Astrocyte of the spinal cord (primary cell): ENCODE measurements at places on chromosomes 3 and 15.

GRCh38 chr3:35257641-35258040, 381.7 kb upstream of the ARPP21 start:
- DNase-seq: no peak

DNA sequence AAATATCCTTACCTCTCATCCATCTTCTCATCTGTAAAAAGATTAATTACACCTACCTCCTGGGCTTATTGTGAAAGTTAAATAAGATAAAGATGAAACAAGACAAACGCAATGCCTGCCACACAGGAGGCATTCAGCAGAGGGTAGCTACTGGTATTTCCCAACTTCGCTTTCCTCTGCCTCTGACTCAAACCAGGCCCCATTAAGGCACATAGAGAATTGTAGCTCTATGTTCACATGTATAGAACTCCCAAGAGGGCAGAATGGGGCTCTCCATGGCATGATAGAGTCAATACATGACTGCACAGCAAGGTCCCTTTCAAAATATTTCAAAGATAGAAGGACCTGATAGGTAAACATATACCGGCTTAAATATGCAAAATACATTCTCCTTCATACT, 1.4 kb downstream of the LYSMD2 start:
- DNase-seq: no peak

GRCh38 chr3:8329598-8329997, 172.0 kb upstream of the LMCD1 start:
- no peak for DNase-seq

- peak; percentile 8 for DNase-seq
Observed at GRCh38 chr15:66006986-66007385, 137.7 kb downstream of the RAB11A start.

DNA sequence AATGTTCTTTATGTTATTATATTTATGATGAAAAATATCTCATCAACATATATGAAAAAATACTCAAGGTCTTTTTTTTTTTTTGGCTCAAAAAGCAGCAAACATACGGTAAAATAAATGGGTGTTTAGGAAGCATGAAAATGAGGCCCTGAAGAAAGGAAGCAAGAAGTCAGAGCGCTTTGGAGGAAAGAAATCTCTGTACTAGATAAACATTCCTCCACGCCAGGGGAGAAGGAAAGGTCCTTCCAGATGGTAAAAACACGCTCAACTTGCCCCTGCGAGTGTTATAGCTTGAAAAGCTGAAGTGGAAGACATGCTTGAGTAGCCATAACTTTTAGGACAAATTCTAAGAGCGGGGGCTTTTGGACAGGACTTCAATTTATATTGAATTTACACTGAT, 52.9 kb downstream of the FEM1B start:
- peak; percentile 56 for DNase-seq

GRCh38 chr15:52290800-52291199, 4.8 kb downstream of the MYO5C start:
- DNase-seq: no peak

- DNase-seq: no peak
Observed at GRCh38 chr3:195794708-195795107, 17.0 kb downstream of the MUC4 start.

DNA sequence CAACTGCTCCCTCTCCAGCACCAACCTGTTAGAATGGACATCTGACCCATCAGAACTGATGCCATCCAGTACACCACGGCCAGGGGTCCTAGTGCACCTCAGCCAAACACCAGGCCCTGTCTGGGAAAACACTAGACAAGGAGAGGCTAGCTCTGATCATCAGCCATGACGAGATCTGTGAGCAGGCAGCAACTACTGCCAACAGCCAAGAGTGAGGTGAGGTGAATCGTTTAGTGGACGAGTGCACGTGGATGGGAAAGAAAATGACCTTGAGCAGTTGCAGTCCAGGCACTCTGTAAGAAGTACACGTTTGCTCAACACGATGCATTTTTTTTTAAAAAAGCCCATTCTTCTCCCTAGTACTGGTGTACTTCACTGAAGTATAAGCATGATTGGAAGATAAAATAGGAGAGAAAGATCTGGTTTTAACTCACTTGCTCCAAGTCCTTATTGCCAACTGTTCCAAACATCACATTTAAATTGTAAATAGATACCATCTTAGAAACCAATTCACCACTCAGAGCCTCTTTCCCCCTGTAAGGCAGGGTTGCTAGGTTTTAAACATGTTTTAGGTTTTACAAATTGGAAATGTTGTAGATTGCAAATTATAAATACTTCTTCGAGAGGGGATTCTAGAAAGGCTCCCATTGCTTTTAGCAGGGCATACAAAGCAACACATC, 5.7 kb downstream of the ST8SIA2 start:
- DNase-seq: no peak

DNA sequence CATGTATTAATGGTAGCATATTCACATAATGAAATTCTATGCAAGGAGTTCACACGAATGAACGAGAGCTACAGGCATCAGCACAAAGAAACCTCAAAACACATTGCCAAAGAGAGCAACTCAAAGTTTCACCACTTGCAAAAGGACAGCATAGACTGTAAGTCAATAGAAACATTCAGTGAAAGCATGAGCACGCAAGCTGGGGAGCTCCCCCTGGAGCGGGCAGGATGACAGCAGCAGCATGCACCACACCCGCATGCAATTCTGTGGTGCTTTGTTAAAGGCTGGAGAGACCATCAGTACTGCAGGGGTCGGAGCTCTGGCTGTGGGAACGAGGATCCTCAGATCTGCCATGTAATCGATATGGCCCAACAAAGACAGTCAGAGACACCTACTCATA, 18.7 kb downstream of the OCA2 start:
- DNase-seq: no peak

- peak; percentile 16 for DNase-seq
Observed at GRCh38 chr3:44555723-44556122, 730 bp downstream of the ZKSCAN7 start.

GRCh38 chr3:35785234-35785888, 146.0 kb downstream of the ARPP21 start:
- no peak for DNase-seq

DNA sequence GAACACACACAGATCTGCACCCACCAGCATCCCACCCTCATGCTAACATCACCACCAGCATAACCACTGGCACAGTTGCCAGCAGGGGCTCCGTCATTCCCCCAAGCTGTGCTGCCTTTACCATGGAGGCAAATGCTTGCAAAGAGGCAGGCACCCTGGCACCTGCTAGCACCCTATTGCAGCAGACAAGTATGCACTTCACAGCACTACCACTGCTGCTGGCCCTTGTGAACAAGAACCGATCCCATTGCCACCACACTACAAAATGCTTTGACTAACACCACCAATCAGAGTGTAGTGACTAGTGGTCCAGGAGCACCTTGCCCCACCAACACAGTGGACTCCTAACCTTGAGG, 862.2 kb upstream of the DPPA4 start:
- no peak for DNase-seq

DNA sequence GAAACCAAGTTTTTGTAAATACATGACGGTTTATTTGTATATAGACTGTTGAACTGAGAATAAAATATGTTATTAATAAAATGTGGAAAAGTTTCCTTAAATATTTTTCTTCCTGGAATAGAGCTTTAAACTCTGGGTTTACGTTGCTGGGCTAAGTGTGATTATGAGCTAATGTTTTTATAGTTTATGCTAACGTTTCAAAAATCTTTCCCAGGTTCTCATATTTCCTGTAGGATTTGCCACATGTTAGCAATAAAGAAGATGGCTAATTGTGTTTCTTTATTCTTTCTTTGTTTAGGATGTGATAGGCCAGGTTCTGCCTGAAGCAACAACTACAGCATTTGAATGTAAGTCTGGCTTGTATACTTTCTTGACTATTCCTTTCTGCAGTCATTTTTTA, 7.2 kb downstream of the MAP2K5 start:
- no peak for DNase-seq

DNA sequence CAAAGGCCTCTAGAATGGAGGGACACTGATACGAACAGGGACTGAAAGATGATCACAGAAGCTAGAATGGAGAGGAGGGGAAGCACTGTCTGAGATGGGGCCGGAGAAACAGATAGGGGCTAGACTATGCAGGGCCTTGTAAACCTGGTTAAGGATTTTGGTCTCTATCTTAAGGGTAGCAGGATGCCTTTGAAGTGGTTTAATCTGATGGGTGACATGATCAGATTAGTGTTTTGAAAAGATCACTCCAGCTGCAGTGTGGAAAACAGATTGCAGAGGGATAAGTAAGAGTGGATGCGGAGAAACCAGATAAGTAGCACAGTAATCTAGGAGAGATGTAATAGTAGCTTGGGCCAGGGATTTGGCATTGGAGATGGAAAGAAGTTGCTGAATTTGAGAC, 108.1 kb downstream of the RSRC1 start:
- DNase-seq: no peak

DNA sequence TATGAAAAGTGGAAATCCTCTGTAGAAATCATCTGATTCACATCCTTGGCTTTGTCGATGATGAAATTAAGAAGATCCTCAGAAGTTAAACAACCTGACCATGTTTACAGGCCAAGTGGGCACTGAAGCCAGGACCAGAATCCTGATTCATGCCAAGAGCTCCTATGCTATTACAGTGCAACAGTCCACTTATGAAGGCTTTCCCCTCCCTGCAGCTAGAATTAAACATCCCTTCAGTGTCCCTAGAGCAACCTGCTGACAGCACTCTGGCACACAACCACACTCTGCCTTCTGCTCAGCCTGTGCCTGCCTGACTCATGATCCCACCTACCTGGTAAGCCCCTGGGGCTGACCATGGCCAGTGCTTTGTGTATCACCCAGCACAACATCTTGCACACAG, 33.8 kb downstream of the TXNRD3 start:
- peak; percentile 27 for DNase-seq

DNA sequence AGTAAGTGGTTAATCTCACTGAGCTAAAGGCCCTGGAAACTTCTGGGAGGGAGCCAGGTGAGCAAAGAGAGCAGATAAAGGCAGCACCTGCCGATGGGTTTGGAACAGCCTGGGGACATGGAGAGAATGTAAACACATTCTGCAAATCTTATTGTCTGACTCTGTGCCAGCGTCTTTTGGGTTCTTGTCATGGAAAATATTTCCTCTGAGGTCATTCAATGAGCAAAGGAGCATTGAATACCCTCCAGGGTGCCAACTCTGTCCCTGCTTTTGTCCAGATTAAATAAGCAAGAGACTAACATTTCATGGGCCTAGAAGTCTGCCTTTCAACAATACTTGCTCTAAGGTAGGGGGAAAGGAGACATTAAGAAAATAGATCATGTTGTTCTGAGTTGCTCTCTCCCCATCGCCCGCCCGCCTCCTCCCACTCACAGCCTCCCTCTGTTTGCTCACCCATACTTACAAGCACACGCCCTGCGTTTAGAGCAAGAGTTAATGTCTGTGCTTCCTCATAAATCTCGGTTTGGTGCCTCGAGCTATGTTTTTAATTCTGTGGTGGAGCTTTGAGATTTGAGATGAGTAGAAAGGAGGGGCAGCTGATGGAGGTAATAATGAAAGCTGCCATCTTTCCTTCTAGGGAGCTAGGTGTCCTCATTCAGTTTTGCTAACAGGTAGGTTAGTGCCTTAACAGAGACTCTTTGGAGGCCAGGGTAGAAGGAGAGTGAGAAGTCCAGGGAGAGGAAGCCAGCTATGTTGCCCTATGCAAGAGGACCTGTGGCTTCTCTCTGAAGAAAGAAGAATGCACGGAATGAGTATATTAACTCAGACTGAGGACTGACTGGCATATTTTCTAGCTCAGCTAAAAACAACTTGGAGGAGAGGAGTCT, 132.9 kb downstream of the TPRG1 start:
- DNase-seq: peak; percentile 54

DNA sequence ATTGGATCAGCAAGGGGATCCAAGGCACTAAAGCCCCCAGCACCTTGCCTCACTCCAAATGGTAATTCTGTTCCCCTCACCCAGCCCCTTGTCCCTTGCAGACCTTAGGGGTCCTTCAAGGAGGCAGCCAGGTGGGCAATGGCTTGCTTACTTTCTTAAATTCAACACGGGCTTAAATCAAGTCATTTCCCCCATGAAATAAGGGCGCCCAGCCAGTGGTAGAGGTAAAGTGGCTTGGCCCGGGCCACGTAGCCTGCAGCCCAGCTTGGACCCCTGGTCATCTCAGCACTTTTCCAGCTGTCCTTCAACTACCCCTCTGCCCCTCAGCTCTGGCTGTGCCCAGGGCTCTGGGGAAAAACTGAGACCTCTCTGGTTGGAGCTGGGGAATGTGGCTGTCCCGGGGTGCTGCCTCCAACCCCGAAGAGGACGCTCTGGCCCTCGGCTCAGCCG, 1.2 kb downstream of the PSTPIP1 start:
- DNase-seq: no peak

GRCh38 chr3:168883145-168883544, 780.4 kb downstream of the MECOM start:
- DNase-seq: no peak

DNA sequence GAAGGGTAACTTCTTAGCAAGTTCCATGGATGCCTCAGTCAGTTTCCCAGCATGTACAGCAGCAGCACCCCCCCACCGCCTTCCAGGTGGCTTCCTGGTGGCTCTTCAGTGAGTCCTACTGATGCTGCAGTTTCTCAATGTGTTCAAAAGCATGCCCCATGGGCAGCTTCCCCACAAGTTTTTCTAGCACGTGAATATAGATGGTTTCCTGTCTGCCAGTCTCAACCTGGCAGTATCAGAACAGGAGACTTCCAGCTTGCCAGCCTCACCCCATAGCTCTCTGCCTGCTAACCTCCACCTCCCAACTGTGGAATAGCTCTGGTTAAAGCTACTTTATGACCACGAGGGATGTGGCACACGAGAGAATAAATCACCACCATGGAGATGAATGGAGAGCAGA, 188.3 kb upstream of the SLCO3A1 start:
- no peak for DNase-seq

DNA sequence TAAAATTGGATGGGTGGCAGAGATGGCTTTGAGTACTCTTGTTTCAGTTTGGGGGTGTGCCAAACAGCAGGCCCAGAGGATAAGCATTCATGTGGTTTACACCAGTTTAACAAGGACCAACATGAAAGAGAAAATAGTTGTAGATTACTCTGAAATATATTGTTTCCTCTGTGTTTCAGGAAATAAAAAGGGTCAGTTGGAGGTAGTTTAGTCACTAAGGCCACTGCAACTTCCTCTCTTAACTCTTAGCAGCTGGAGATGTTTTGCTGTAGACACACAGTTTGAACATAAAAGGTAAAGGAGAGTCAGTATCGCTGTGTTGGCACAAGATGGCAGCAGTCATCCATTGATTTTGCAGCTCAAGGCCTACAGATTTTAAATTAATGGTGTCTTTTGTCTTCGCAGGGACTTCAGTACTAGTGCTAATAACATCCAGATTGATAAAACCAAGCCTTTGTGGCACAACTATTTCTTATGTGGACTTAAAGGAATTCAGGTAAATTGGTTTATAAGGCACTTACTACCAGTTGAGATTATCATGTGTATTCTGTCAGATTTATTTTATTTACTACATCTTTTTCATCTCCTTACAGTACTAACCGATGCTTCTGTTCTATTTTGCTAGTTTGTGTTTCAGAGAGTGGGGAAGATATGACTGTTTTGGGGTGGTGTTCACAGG, 65.5 kb downstream of the GALK2 start:
- DNase-seq: peak; percentile 91

DNA sequence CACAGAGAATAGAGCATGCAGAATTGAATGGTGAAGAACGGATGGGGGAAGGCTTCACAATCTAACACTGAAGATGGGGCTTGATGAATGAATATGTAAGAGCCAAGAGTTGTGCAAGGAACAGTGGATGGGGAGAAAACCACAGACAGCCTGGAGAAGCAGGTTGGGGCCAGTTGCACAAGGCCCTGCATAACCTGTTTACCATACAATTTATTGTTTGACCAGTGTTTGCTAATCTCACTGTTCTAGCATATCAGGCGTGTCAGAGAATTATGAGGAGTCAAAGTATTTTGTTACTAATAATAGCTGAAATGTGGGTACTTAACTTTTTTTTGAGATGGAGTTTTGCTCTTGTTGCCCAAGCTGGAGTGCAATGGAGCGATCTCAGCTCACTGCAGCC, 36.4 kb downstream of the LINS1 start:
- no peak for DNase-seq
